ENCODE measurements at places on chromosomes 3 and 15.

DNA sequence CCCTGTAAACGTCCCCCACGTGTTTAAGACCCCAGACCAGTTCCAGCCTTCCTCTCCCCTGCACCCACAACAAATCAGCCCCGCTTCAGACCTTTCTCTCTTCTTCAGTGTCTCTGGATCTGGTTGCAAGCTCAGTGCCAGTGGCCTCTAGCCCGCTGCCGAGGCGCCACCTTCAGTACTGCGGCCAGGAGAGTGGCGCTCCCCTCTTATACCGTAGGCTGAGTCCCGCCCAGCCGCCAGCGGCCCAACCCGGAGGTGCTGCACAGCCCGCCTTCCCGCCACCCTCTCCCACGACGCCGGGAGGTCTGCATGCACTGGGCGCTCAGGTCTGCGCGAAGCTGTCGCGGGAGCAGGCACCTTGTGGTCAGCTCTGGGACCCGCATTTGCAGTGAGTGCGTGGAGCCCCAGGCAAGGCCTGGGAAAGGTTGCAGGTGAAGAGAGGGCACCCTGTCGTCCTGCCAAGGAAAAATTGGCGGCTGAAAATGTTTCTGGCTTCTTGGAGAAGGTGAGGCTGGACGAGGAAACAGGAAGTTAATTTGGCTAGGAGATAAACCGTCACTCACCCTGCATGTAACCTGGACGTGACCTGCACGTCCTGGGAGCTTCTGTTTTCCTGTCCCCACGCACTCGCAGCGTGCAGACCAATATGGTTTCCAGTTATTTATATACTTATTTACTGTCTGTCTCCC is at the start of gene C2CD4B:
TSS of gene C2CD4B (minus strand) at position 182 of the 689 bp plus-strand sequence. CDS start 301 bp downstream, outside the sequence.
- no peak for DNase-seq

DNA sequence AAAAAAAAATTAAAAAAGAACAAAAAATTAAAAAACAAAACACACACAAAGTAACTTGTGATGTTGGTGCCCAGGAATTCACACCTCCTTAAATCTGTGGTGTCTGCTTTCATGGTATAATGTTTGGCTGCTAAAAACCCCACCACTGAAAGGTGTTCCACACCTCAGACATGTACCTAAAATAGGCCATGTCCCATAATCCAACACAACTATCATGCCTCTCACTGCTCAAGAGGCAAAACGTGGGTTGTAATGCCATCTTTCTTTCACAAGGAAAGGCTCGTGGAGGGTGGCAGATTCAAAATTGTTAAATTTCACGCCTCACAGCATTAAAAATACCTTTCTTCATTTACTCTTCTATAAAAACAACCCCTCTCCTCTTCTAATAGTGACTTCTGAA is 29.5 kb downstream of the MKRN2 start:
- no peak for DNase-seq

DNA sequence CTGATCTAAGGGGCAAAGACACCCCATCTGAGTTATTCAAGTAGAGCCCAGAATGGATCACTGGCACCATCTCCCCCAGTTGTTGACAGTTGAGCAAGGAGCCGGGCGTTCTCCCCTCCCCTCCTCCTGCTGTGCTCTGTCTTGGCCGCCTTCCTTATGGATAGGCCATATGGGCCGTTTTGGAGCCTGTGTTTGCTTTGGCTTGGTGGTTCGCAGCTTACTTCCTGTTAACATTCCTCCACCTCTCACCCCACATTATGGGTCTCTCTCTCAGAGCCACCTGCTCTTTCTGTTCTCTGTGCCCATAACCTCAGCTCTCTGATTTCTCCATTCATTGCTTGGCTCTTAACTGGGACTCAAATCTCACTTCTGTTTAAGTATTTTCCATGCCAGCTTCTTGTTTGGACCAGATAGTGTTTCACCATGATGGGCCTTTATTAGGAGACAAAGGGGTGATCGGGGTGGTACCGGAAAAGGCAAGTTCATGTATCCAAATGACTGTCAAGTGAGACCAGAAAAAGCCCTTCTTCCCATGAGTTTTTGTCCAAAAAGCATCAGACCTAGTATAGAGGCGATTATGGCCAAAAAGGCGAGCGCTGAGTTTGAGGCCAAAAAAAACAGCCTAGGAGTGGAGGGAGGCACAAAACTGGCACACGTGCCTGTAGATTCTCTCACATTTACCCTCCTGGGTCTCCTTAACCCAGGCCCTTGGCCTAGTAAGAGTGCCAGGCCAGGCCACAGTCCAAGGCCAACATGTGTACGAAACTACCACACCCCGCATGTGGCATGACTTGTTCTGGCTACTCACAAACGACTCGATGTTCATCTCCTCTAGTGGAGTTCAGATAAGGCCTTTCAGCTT is 62.6 kb downstream of the DUT start:
- no peak for DNase-seq

GRCh38 chr15:45326280-45326679 is 52.1 kb downstream of the GATM start:
- DNase-seq: no peak

DNA sequence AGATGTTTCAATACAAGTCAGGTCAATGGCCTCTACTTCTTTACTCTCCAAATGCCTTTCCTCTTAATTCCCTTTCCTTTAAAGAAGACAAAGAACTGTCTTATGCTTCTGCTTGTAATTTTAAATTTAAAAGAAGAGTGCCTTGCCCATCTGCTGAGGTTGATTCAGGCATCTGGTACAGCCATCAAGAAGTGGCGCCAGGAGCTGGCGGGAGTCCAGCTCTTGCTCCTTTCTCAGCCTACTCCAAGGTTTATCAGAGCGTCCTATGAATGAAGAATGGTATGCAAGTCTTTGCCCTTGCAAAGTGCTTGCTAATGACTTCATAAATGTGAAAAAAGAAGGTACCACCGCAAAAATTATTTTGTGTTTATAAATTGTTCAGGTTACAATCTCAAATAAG is 294.6 kb upstream of the TGFBR2 start:
- no peak for DNase-seq

GRCh38 chr3:63927422-63928280 is 15.5 kb upstream of the SCAANT1 start:
- DNase-seq: no peak

DNA sequence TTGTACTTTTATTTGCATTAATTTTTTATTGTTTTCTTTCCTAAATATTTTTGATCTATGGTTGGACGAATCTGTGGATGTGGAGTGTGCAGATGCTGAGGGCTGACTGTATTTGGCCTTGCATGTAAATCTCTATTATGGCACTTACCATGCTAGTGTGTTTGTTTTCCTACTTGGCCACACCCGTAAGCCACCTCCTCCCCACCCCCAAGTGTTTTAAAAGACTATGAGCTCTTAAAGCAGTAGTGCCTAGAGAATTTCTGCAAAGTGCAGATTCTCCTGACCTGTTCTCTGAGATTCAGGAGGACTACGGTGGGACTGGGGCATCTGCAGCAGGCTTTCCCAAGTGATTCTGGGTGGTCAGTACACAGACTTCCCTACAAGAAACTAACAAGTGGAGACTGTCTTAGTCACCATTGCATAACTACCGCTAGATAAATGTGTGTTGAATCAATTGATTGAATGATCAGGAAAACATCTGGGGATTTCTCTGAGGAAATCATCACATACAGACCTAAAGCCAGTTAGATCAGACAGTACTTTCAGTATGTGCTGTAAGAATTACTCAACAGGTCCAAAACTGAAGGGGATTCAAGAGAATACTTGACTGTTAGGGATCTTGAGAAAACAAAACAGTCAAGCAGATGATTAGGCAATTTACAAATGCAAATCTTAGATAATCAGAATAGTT is 6.2 kb upstream of the TIPARP start:
- DNase-seq: no peak

- peak; percentile 51 for DNase-seq
Observed at GRCh38 chr3:133578548-133579191, 5.2 kb downstream of the CDV3 start.

DNA sequence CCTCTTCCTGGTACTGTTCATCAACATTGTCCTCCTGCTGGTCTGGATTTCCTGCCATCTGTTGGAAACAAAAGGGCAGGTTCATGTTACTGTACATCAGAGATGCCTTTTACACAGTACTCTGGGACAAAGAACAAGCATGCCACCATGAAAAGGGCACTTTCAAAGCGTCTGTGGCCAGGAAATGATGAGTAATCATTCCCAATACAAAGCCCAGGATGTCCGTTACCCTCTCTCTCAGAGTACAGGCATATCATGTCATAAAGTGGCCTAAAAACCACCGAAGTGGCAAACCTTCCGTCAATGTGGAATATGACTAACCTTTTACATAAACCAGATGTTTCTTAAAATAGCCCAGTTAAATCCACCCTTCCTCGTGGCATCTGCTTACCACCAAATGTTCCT is 71.2 kb downstream of the GOLIM4 start:
- DNase-seq: peak; percentile 99

DNA sequence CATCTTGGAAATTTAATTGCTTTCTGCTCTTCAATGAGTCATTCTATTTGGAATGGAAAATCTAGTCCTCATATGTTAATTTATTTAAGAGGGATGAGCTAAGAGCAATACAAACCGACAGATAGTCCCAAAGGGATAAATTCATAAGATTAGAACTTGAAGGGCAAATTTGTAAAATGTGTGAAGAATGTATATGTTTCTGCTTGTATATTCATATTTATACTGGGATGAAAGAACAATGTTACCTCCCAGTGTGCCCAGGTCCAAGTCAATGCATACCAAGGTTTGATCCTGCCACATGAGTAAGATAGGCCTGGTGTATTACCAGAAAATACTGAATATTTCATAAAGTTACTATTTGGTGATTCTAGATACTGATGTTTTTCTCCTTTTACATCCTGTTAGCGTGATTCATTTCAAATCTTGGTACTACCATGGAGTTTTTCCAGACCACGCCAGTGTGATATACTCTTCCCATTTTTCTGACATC is 255.6 kb upstream of the SEMA6D start:
- no peak for DNase-seq

DNA sequence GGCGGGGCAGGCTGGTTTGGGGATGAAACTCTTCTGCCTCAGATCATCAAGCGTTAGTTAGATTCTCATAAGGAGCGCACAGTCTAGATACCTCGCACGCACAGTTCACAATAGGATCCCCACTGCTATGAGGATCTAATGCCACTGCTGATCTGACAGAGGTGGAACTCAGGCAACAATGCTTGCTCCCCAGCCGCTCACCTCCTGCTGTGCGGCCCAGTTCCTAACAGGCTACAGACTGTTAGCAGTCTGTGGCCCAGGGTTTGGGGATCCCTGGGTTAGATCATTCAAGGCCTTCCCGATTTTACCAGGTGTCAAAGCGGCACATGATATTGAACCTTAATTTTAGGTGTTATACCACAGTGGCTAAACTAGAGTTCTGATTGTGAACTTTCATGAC is 232.8 kb downstream of the UBE2E2 start:
- DNase-seq: no peak

DNA sequence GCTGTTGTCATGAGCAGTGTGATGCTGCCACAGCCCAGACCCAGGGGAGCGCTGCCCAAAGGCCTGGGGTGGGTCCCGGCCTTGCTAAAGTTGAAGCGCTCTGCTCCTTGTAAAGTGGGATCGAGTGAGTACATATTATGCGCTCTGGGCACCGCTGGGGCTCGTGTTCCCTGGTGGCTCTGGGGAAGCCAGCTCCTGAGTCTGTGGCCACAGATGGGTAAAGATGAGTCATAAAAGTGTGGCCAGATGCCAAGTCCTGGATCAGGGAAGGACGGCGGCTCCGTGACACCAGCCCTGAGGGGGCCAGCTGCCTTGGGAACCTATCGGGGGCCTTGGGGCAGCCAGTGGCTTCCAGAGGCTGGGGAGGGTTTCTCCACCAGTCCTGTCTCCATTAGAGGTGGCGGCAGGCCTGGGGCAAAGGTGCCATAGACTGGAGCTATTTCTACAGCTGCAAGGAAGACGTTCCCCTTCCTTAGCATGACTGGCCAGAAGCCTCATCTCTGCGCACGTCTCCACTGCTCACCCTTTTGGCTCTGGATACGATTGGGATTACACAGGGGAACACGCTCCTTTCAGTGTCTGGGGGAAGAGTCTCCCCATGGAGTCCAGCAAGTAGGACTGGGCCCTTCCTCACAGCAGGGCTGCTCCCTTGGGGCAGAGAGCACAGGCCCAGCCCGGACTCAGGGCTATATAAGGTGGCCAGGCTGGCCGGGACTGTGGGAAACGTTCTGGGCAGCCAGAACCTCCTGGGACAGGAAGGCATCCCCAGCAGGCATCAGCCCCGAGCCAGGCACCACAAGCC is 1.2 kb upstream of the ITIH4 start:
- DNase-seq: peak; percentile 98

GRCh38 chr3:76429581-76430177 is 610.2 kb upstream of the ROBO2 start:
- DNase-seq: no peak

- DNase-seq: no peak
Observed at GRCh38 chr3:141044695-141045641, 6.2 kb upstream of the SPSB4 start.

- peak; percentile 24 for DNase-seq
Observed at GRCh38 chr3:57627976-57628375, 30.8 kb upstream of the ARF4 start.

DNA sequence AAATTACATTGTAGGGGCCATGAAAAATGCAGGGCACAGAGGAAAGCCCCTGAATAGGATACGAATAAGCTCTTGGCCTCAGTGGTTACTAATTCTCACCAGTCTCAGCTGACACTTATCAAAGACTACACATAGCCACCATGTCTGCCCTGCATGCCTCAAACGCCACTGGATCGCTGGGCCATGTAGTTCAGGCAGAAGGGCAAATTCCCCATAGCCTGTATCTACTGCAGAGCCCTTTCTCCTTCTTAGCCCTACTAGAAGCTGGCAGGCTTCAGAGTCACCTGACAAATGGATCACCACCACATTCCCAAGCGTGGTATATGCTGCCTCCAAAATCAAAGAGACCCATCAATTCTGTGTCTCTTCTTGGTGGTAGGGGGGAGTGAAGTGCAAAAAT is 177.4 kb downstream of the MINAR1 start:
- no peak for DNase-seq

DNA sequence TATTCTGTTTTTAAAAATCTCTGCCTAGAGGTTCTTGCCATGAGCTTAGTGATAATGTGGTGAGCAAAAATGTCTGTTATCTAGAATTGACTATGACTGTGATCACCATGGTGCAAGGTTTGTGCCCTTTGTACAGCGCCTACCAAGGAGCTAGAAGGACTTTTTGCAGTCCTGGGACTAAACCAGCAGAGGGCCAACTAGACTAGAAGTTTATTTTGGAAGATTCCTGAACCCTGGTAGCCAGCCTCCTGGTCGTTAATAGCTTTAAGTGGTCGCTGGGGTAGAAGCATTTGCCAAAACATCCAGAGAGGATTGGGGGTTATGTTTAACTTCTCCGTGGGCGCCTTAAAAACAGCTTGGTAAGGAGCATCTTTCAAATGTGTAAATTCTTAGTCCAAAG is 7.8 kb downstream of the SCG5 start:
- no peak for DNase-seq

GRCh38 chr3:43348852-43349574 is 62.7 kb downstream of the SNRK start:
- DNase-seq: no peak

GRCh38 chr3:35440826-35441225 is 198.5 kb upstream of the ARPP21 start:
- DNase-seq: no peak

DNA sequence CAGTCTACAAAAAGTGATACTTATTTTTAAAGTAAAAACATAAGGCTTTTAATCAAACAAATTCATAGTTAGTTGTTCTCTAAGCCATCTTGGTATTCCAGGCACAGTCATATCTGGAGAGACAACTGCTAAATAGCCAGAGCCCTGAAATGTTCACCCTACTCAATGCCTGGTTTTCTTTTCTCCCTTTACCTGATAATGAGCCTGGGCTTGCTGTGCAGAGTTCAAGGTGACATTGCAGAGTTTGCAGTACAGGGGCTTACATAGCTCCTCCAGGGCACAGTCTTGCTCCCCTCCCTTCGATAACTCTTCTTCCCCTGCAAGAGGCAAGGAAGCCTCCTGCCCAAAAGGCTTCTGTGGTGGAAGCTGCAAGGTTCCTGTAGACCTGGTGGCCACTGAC is 4.3 kb downstream of the ZMAT3 start:
- DNase-seq: no peak
